WERI-Rb-1 (cell line): ENCODE measurements at places on chromosomes 3 and 15.

GRCh38 chr15:25439369-25439836 lies 579 bp upstream of the UBE3A start:
- no peak for DNase-seq

DNA sequence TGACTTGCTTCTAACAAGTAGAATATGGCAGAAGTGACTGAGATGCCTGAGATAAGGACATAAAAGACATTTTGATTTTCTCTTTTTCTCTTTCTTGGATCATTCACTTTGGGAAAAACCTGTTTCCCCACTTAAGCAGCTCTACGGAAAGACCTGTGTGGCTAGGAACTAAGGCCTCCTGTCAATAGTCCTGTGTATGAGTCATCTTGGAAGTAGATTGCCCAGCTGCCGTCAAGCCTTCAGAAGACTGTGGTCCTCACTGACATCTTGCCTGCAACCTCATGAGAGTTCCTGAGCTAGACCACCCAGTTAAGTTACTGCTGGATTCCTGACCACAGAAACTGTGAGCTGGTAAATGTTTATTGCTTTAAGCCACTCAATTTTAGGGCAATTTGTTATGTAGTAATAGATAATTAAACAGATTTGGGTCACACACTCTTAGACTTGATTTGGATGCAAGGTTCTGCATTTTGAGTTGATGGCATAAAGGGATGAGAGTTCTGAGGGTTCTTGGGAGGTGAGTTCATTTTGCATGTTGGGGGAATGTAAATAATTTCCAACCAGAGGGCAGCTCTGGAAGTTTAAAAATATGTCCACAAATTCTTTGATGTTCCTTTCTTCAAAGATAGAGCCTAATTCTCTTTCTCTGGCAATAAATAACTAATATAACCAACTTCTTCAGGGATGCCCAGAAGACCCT lies 229.2 kb downstream of the SQOR start:
- no peak for DNase-seq

DNA sequence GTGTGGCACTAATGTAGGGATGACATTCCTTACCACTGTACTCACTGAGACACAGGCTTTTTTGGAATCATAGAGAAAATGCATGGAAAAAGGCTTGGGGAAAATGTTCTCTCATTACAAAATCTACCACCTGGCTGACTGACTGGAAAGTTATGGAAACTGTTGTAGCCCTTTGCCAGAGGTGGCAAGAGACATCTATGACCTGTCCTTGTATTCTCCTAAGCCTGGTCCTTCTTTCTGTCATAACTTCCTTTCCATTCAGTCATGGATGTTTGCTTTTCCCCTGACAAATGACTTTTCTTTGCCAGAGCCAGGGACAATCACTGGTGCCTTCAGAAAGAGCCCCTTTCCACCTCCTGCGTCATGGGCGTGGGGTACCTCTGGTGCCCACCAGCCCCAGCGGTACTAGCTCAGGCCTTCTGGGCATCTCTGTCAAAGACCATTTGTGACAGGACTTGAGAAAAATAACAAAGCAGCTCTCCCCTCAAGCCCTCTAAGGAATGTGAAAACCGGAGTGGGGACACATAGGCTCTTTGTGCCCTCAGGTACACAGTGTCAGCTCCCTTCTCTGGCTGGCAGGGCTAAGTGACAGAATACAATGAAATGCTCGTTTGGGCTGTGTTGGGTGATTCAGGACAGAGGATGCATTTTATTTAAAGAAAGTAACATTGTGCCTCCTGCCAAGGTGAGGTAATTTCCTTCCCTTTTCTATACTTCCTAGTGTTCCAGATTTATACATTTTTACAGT lies 381.1 kb upstream of the RASGRP1 start:
- no peak for DNase-seq

DNA sequence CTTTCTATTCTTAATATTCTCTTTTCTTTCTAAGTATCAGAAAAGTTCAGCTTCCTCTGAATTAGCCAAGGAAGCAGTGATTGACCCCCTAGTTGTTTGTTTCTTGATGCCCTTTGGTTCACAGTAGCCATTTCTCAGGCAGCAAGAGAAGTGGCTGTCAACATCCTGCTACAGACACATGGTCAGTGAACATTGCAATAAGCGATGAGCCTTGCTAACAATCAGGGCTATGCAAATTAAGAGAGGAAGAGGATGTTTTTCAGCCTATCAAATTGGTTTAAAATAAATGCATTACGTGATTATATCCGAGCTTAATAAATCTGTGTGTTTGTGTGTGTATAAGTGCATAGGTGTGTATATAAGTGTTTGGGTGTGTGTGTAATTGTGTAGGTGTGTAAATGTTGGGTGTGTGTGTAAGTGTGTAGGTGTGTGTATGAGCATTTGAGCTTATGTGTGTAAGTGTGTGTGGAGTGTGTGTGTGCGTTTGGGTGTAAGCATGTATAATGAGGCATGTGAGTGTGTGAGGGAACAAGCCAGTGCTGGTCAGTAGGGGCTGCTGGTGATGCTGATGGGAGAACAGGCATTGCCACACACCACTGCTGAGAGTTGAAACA lies 78.1 kb upstream of the XCR1 start:
- no peak for DNase-seq

DNA sequence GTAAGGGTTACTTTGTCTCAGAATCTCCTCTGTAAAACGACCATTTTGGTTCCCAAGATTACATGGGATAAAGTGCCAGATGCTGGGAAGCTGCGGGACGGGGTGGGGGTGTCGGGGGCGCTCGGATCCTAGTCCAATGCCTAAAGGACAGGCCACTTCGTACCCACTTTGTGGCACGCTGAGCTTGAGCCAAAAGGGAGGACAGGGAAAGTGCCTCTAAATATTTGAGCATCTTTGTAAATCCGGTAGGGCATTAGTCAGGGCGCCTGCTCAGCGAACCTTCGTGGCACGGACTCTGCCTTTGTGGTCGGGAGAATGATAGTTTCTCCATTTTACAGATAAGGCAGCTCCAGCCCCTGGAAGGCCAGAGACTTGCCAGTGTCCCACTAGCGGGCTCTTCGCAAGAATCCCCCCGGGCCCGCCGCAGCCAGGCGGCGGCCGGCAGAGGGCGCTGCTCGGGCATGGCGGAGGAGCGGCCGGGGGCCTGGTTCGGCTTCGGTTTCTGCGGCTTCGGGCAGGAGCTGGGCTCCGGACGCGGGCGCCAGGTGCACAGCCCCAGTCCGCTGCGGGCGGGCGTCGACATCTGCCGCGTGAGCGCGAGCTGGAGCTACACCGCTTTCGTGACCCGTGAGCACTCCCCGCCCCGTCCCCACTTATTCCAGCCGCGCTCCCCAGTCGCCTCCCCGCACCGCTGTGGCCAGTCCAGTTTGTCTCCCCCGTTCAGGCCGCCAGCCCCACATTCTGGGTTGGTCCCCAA lies 1.8 kb downstream of the RCCD1 start:
- DNase-seq = peak; percentile 77

- DNase-seq = peak; percentile 17
Observed at GRCh38 chr15:52567871-52568600, 794 bp downstream of the ARPP19 start.

DNA sequence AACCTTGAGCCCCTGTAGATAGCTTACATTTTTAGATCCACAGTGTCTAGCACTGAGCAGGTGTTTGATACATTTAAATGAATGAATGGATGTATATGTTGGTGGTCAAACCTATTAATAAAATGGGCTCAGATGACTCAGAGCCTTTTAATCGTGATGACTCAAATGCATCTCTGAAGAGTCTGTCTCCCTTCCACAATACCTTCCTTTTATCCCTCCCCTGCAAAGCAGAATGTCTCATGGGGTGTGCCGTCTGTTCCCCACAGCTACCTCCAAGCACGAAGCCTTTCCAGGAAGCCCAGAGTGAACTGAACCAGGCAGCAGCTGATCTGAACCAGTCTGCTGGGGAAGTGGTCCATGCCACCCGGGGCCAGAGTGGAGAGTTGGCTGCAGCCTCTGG lies 303.5 kb upstream of the TPM1 start:
- DNase-seq = no peak

- no peak for DNase-seq
Observed at GRCh38 chr3:13539671-13540070, 9.3 kb upstream of the FBLN2 start.

GRCh38 chr3:193237030-193237429 lies 4.0 kb upstream of the PLAAT1 start:
- DNase-seq = no peak

- DNase-seq = no peak
Observed at GRCh38 chr3:45986303-45986982, 9.2 kb downstream of the FYCO1 start.

- DNase-seq = no peak
Observed at GRCh38 chr3:15782429-15782828, 15.3 kb downstream of the ANKRD28 start.

DNA sequence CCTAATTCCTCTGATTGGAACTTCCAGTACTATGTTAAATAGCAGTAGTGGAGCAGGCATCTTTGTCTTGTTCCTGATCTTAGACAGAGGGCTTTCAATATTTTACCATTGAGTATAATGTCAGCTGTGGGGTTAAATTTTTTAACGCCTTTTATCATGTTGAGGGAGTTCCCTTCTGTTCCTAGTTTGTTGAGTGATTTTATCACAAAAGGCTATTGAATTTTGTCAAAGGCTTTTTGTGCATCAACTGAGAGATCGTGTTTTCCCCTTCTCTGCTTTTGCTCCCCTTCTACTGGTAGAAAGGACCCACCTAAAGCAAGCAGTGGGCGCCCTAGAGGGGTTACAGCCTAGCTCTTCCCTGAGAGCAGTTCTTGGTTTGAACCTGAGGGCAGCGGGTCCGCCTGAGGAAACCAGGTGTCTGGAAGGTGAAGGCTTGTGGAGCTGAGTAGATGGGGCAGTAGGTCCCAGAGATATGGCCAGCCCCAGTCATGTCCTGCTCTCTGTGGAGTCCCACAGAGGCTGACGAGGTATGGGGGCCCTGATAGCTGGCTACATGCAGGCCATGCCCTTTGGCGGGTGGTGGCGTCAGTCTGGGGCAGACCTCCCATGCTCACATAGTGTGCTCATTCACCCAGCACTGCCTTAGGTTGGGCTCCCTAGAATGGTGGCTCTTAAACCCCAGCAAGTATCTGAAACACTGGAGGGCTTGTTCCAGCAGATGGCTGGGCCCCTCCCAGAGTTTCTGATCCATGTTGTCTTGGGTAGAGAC lies 11.3 kb downstream of the HDAC11 start:
- no peak for DNase-seq

- no peak for DNase-seq
Observed at GRCh38 chr3:182904164-182904563, 76.2 kb downstream of the DCUN1D1 start.

DNA sequence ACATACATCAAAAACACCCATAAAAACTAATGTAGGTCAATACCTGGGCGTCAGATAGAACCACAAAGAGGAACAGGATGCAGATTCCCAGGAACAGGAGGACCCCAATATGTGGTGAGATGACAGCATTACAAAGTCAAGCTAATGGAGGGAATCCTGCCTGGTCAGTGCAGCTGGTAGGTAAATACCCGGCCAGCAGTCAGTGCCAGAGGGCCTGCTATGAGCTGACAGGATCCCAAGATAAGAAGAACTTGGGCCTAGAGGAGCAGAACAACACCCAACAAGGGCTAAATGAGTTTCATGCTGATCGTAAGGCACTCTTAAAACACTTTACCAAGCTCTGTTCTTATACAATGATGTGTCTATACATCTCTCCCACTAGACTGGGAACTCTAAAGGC lies 61.2 kb upstream of the KCNMB2 start:
- DNase-seq = no peak

DNA sequence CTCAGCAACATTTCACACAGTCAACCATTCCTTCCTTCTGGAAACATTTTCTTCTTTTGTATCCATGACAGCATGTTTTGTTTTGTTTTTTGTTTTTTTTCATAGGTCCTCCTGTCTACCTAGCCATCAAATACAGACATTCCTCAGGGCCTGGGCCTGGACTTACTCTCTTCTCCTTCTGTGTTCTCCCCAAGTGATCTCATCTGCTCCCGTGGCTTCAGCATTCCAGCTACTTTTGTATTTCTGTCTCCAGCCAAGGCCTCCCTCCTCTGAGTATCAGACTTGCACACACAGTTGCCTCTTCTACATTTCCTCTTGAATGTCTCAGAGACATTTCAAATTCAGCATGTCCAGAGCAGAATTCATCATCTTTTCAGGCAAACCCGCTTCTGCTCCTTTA lies 82.4 kb downstream of the HCN4 start:
- no peak for DNase-seq

DNA sequence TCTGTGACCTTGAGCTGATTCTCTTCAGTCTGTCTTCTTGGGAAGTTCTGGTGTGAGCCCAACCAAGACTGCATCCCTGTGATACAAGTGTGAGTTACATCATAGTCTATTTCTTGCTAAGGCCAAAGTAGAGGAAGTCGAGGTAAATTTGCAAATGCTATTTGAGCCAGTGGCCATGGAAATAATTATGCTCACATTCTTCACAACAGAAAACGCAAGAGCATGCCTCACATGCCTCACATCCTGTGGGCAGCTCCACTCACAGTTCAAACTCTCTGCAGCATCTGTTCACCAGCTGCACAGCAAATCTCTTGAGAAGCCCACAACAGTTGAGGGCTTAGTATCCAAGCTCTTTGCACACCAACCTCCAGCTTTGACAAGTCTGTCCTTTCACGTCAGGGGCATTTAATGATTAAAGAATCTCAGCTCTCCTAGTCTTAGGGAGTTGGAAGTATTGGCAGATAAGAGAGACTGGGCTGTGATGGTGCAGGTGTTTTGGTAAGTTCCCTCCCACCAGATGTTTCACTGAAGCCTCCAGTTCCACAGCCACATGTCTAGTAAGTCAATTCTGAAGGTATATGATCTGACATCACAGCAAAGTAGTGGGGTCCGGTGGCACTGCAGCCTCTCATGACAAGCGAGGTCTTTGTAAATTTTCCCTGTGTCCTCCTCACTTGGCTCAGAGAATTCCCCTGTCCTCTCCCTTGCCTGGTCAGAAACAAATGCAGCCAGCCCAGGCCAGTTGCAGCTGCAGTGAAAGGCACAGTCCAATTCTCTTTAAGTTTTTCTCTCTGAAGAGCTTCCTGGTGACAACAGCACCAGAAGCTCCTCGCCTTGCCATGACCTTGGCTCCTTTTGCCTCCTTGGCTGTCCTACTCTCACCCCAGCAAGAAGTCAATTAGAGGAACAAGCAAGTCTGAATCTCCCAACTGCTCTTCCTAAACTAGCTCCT lies 166.1 kb downstream of the SSR3 start:
- no peak for DNase-seq

- peak; percentile 60 for DNase-seq
Observed at GRCh38 chr3:133845127-133845526, 39.5 kb downstream of the SRPRB start.
